Mucosa of gallbladder (tissue), 1 donor: ENCODE measurements at places on chromosomes 2 and 18.

- DNase-seq: no peak
Measured at GRCh38 chr2:186302263-186302662, 183.8 kb upstream of the ZC3H15 start.

GRCh38 chr2:149735237-149735958, 147.8 kb upstream of the MMADHC start:
- no peak for DNase-seq

DNA sequence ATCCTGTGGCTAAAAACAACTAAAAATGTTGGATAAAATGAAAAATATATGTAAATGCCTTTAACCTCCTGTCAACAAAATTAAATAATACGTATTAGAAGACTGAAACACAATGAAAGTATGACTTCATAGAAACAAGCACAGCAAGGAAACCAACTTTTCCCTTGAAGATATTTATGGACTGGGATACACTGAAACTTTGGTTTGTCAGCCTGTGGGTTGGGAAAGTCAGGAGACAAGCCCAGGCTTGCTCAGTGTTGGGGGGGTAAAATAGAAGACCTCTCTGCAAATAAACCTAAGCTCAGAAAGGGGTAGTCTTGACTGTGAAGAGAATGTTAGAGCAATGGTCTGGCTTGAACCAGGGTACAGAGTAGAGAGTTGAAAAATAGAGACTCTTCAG, 454.5 kb downstream of the FBXO15 start:
- DNase-seq: no peak

DNA sequence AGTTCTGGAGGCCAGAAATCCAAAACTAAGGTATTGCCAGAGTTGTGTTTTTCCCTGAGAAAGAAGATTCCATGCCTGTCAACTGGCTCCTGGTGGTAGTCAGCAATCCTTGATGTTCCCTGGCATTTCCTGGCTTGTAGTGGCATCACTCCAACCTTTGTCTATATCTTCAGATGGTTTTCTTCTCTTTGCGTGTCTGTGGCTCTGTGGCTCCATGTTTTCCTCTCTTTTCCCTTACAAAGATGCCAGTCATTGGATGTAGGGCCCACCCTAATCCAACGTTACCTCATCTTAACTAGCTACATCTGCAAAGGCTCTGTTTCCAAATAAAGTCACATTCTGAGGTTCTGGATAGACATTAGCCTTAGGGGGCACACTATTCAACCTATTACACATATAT, 41.8 kb downstream of the SLC14A1 start:
- DNase-seq: no peak

DNA sequence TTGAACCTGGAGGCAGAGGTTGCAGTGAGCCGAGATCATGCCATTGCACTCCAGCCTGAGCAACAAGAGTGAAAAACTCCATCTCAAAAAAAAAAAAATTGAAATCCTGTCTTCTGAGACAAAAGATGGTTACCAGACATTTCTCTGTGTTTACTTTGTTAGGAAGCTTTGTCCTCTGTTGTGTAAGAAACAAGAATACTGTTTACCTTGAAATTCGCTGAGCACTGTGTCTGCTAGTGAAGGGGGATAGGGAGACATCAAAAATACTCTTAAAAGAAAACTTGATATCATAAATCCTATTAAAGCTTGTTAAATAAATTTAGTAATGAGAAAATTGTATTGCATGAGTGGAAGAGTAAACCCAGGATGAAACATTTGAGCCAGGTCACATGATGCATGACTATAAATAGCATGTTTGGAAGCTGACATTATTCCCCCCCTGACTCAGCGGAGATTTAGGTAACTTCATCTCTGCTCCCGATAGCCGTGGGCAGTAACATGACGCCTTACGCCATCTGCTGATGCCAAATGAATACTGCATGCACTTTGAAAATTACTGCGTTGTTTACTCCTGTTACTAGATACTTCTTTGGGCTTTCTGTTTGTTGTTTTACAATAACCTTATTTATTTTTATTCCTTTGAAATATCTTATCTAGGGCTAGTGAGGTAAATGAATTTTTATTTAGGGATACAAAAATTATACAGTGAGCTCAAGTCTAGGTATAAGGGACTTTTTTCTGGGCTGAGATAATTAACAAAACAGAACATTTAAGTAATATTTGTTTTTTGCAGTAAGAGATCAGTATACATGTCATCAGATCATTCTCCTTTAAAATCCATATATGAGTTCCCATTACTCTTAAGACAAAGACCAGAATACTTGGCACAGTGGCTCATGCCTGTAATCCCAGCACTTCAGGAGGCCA, 134.9 kb downstream of the MAP3K20 start:
- DNase-seq: peak; percentile 75

DNA sequence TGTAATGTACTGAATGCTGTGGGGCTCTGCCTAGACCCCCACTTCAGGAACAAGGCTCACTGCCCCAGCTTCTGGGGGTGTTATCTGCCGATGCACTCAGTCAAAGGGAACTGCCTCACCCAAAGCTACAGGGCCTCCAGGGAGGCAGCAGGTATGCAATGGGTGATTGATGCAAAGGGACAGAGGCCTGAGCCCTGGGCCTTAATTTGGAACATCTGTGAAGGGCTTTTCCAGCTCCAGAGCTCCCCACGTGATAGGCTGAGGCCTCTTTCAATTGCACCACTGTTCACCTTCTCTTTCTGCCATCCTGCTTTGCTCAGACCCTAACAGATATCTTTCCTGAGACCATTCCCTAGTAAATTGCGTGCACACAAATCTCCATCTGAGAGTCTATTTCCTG, 131.0 kb downstream of the ATL2 start:
- no peak for DNase-seq

GRCh38 chr2:74873012-74873665, 39.2 kb downstream of the HK2 start:
- peak; percentile 55 for DNase-seq

- no peak for DNase-seq
Measured at GRCh38 chr2:215850380-215850779, 163.0 kb downstream of the MREG start.

DNA sequence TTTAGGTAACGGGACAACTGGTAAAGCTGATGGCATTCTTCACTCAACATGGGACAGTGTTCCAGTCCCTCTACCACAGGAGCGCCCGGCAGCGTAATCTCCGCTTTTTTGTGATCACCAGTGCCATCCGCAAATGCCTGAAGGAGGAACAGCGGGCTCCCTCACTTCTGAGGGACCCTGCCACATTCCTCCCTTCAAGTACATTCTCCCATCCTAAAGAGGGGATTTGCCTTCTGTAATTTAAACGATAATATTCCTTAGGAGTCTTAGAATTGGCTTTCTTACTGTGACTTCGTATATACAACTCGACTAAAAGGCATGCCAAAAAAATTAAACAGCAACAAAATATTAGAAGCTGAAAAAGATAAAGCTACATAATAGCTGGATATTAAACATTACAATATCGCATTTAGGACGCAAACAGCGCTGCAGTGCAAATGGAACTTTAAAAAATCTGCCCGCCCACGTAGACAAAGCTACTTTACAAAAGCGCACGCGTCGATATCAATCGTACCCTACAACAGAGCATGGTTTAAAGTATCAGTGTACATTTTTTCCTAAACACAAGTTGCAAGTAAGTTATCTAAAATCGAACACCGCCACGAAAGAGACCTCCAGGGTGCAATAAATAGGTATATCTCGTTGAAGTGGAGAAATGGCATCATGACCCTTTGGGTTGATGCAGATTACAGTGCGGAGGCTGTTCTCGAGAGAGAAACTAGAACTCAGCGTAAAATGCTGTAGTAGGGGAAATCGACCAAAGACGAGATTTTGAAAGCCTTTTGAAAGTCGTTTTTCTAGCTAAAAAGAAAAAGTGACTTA, 2.3 kb upstream of the VSNL1 start:
- no peak for DNase-seq

- no peak for DNase-seq
Measured at GRCh38 chr2:163800951-163801381, 65.2 kb upstream of the FIGN start.

DNA sequence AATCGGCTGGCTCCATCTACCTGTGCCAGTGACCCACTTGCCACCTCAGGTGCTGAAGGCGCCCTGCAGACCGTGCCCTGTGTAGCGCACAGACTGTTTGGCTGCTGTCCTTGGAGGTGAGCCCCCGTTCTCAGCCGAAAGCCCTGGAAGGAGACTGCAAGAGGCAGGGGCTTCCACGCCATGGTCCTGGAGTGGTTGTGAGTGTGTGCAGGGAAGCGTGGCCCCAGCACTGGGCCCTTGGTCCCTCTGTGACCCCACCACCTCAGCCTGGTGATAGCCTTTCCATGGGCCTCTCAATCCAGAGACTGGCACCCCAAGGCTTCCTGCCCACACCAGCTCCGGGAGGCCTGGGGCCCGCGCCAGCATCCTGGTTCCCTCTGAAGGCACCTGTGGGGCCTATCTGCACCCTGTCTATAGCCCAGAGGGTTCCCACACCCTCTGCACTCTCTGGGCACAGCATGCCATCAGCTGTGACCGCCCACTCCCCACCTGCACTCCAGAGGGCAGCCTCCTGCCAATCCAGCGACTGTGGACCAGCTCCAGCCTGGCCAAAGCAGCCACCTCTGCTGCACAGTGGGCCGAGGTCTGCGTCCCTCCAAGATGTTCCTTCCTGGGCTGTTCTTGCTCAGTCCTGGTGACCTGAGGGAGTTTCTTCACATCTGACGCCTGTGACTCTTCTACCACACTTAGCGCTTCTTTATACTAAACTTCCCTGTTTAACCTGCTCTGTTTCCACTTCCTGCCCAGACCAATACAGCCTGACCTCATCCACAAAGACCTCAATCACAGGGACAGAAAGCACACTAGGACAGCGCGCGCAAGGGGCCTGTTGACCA, 109.5 kb downstream of the EIPR1 start:
- DNase-seq: no peak

GRCh38 chr2:126836761-126837679, 61.7 kb upstream of the TEX51 start:
- no peak for DNase-seq

DNA sequence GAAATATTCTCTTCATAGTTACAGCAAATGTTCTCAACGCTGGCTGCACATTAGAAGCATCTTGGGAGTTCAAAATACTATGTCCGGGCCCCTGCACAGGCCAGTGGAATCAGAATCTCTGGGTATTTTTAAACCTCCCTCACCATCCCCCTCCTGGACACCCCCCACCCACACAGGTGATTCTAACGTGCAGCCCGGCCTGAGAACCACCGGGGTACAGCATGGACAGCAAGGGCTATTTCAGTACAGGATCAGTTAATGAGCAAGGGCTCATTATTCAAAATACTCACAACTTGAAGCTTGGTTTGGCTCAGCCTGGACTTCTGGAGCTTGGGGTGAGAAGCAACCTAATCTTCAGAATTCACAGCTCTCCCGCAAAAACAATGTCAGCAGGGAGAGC, 31.4 kb downstream of the INO80C start:
- DNase-seq: no peak

DNA sequence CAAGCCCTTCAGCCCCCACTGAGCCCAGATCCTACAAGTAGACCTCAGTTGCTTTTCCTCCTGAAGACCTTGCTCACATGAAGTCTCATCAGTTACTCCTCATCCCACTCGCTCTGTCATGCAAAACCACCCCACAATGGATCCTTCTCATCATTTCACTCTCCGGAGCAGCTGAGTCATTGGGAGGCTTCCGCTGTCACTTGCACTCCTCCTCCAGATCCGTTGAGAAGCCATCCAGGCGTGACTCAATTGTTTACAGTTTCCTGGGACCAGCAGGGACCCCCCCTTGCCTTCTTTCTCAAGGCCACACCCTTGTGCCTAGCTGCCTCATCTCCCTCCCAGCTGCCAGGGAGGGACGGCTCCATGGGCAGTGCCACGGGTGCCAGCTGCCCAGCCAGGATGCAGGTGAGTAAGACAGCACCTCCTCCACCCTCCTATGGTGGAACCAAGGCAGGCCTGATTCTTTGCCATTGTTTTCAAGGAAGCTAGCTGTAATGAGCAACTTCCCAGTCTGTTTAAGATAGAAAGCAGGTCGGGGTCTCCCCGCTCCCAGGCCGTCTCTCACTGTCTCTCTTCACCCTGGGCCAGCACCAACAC, 16.3 kb downstream of the GPR55 start:
- no peak for DNase-seq

- no peak for DNase-seq
Measured at GRCh38 chr2:222884114-222884771, 23.4 kb downstream of the ACSL3 start.

- DNase-seq: no peak
Measured at GRCh38 chr2:200450288-200450687, 59.6 kb downstream of the KCTD18 start.

GRCh38 chr2:12589802-12590320, 126.9 kb upstream of the TRIB2 start:
- no peak for DNase-seq

DNA sequence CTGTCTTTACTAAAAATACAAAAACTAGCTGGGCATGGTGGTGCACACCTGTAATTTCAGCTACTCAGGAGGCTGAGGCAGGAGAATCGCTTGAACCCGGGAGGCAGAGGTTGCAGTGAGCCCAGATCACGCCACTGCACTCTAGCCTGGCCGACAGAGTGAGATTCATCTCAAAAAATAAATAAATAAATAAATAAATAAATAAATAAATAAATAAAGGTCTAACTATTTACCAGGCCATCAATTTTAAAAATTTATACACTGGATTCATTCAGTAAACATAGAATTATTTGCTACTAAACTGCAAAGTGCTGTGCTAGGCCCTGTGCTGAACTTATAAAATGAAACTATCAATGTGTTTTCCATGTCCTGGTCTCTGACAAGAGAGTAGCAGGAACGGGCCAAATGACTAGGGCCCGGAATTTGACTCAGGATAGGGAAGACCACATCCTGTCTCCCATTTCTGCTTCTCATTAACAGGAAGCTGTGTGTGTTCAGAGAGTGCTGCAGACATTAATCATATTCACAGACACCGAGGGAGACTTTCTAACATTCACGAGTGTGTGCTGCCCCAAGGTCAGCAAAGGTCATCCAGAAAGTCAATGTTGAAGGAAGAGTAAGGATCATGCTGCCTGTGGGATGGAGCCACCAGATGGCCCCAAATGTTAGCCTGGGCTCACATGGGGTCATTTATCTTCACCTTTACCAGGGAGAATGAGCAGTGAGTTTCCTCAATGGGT, 95.8 kb downstream of the SPP2 start:
- DNase-seq: no peak

- DNase-seq: no peak
Measured at GRCh38 chr2:70357684-70358071, 55.8 kb upstream of the FAM136A start.
